ENCODE measurements at places on chromosomes 7 and 10.

DNA sequence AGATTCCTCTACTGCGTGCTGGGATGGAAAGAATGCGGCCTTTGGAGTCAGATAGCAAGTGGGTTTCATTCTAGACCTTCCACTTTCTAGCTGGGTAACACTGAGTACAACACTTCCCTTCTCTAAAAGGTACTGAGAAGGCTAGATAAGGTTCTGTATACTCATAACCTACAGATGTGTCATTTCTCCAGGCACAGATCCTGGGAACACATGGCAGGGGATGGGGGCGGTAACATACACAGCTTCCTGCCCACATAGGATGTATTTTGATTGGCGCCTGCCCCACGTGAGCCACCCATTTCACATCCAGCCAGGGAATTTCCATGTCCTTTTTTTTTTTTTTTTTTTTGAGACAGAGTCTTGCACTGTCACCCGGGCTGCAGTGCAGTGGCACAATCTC is 31.8 kb downstream of the KLRG2 start:
- no peak for DNase-seq

DNA sequence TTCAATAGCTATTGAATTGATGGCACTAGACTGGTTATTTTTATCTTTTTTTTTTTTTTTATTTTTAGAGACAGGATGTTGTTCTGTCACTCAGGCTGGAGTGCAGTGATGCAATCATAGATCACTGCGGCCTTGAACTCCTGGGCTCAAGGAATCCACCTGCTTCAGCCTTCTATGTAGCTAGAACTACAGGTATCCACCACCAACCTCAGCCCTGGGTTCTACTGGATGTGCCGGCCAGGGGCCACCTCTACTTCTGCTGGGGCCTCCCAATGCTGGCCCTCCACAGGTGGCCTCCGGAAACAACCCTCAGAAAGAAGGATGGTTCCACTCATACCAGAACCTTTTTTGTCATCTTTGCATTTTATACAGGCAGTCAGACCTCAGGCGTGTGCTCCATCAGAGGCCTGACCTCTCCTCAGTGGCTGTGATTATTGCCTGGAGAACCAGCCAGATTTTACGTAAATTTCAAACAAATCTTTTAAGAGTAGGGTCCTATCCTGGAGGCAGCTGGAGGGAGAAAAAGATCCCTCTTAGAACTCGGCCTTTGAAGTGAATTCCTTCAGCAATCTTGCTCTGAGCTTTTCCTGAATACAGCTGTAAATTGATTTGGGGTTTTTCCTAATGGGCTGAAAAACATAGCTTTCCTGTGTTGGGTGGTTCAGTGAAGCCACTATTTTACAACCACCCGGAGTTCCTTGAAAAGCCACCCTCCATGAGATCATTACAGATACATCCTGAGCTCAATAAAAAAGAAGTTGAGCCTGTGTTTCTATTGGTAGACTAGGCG is 110.0 kb downstream of the SPAG6 start:
- no peak for DNase-seq

DNA sequence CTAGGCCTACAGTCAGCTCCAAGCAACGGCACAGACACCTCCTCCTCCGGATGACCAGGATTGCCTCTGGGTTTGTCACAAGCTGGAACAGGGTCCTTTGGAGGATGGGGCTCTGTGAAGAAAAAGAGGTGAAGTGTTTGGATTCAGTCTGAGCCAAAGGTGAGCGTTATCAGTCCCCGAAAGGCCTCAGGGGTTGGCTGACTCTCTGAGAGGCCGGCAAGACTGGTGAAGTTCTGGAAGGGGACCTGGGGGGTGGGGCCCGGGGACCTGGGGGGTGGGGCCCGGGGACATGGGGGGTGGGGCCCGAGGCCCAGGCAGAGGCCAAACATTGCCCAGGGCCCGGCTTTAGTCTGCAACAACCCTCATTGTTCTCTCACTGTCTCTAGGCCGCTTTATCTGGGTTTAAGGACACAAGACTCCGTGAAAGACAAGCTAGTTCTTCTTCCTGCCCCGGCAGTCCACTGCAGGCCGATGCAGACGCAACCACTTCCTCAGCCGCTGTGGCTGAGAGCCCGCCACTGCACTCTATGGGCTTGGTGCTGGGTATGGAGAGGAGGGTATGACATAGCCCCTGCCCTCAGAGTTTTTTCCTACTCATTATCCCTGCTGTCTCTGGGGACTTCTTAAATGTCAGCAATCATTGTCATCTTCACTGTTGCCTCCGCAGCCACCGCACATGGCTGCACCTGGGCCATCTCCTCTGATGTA is 27.4 kb upstream of the PSAP start:
- peak; percentile 44 for DNase-seq

DNA sequence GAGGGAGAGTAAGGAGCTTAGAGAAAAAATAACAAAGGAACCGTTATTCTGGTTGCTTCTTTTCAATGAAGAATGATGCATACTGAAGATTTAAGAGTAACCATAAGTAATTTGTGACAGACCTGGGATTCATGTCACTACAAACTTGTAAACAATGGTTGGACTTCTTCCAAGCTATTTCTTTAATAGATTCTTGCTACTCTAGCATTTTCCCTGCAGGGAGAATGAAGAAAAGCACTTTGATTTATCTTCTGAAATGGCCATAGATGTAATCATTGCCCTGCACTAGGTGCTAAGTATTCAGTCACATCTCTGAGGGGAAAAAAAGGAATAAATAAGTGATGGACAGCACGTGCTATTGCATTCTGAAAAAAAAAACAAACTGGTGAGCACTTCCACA is 606.6 kb upstream of the LRRN3 start:
- DNase-seq = no peak

DNA sequence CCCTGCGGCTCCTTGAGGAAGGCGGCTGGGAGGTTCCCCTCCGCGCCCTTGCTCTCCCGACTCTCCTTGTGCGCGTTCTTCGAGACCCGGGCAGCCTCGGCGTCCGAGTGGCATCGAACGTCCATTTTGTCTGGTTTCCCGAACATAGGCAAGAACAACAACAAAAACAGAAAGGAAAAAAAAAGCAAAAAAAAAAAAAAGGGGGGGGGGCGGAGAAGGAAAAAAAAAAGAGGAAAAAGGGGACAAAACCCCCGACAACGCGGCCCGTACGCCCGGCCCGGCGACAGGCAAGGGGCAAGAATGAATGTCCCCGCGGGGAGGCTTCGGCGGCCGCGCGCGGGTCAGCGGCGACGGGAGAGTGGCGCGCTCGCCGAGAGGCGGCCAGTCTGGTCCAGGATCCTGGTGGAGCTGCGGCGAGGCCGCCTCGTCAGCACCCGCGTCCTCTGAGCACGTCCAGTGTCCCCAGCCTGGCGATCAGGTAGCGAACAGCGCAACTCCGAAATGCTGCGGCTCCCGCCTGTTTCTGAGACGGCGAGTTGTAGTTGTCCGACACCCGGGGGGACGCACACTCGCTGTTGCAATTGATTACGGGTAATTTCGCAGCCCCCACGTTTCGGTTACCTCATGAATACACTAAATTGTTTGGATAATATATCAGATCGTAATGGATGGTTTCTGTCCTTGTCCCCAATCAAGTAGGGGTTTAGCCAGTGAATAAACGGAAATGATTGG is at the start of gene VAX1:
TSS of gene VAX1 (minus strand) at position 360 of the 732 bp plus-strand sequence. CDS start at position 146, 214 bp downstream.
- DNase-seq = peak; percentile 55

DNA sequence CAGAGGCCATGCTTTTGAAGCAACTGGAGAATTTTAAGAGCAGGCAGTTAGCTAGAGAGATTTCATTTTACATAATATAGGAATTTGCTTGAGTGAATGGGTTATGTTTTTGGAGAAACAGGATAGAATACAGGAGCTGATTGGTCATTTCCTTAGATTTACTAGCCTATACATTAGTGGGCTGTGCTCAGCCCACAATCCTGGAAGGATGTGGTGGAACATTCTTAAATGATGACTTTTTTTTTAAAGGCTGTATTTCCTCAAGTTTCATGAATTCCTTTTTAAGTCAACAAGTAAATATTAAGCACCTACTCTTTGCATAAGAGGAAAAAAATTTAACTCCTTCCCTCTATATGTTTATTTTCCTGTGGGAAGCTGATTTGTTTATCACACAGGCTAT is 314.4 kb upstream of the BMPER start:
- no peak for DNase-seq

GRCh38 chr10:75733135-75733890 is 301.9 kb downstream of the LRMDA start:
- no peak for DNase-seq

GRCh38 chr10:72801263-72801868 is 92.2 kb upstream of the OIT3 start:
- no peak for DNase-seq

GRCh38 chr7:43906331-43907010 is at the start of gene URGCP:
URGCP (minus strand) TSS chr7:43906596; CDS start chr7:43906575, 21 bp downstream.
- DNase-seq = peak; percentile 68

- DNase-seq = no peak
These were observed 1.3 kb upstream of the SLC29A3 start for GRCh38 chr10:71317739-71318138.

DNA sequence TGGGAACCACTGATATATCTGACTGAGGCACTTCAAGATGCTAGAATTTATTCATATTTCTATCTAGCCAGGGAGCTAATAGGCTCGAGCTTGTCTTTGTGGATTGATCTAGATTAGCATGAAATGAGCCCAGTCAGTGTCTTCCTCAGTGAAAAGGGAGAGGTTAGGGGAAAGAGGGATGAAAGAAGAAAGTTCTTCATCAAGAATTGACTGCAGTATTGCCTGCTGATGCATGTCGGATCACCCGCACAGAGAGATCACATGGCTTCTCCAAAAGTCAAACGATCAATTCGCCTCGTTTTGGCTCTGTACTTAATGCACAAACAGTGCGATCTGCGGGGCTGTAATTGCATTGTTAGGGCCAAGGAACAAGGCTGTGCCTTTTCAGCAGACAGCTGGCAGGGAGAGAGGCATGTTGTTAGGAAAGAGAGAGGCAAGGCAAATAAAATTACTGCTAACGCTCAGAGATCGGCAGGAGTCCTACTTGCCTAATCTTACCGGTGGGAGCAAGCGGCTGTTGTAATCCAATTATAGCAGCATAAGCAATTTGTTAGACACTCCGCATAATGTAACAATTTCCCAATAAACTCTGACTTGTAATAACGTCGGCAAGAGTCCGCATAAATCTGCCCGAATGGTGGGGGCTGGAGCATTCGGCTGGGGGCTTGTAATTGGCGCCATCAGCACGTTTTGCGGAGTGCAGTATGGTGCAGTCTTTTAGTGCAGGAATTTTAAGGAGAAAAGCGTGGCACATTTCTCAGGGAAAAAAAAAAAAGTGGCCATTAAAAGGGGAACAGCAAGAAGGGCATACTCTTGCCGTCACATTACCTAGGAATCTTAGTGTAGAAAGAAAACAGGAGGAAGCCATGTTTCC is 102.1 kb downstream of the POLL start:
- DNase-seq = no peak

- no peak for DNase-seq
These were observed 7.6 kb downstream of the ZRANB1 start for GRCh38 chr10:124949543-124949942.

DNA sequence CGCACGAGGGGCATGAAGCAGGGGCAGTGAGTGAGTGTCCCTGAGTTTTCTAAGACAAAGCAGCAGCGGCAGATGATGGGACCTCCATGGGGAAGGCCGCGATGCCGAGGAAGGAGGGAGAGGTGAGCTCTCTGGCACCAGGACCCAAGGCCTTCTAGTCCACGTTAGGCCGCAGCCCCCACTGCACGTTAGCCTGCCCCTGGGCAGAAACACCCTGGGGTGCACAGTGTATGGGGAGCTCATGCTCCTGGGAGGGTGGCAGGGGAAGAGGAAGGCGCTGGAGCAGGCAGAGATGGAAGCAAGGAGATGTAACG is 97.3 kb upstream of the IKZF1 start:
- DNase-seq = no peak

Data from H9 (cell line).